ENCODE measurements at places on chromosomes 1 and 21.
A peak's percentile ranks its signal among the peaks of the same experiment; 100 is the strongest.

DNA sequence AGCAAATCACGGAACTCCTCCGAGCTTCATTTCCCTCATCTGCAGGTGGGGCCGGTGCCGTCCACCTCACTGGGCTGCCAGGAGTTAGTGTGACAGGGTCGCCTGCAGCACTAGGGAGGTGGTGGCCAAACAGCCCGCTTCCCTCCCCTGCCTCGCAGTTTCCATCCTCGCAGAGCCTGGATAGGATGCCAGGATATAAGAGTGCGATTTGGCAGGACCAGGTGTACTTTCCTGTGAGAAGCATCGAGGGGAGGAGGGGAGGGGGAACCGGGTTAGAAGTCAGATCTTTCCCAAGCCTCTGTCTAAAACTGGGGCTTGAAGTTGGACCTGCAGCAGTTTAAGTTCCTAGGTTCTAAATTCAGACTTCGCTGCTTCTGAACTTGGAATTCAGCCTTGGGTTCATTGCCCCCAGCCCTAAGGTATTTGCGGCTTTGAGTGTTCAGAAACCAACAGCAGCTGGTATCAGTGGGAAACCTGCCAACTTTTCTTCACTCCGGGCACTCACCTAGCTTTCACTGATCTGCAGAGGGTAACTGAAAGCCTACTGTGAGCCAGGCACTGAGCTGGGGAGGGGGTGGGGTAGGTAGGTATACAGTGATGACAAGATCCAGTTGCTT lies 1.7 kb upstream of the JUN start:
- no peak for DNase-seq

GRCh38 chr1:59639266-59639665 lies 175.5 kb upstream of the HOOK1 start:
- DNase-seq: no peak

DNA sequence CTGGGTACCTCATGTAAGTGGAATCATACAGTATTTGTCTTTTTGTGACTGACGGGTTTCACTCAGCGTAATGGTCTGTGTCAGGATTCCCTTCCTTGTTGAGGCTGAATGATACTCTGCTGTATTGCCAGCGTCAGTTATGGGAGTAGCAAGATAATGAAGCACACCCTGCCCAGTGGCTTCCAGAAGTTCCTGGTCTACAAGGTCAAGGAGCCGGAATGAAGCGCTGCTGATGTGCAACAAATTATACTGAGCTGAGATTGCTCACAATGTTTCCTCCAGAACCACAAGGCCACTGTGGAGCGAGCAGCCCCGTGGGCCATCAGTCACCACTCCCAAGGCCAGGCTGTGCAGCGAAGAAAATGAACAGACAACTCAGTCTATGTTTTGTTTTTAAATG lies 24.0 kb upstream of the TDRD10 start:
- DNase-seq: no peak

GRCh38 chr1:172453153-172453545 lies 9.3 kb upstream of the PIGC start:
- DNase-seq: no peak

GRCh38 chr1:6385488-6386191 lies 7.9 kb downstream of the ACOT7 start:
- peak; percentile 34 for DNase-seq

DNA sequence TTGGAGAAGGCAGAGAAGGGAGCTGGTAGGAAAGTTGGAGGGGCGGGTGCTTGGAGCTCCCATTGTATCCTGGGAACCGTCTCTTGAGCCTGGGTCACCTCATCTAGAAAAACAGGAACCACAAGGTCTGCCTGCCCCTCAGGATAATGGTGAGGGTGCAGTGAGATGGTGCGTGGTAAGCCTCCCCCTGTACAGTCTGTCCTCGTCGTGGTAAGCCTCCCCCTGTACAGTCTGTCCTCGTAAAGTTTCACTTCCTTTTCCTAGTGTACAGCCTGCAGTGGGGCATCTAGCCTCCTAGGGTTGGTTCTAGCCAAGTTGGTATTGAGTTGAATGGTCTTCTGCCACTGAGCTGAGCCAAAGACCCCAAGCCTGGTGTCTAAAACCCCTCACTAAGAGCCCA lies 66.5 kb upstream of the IGSF21 start:
- no peak for DNase-seq

DNA sequence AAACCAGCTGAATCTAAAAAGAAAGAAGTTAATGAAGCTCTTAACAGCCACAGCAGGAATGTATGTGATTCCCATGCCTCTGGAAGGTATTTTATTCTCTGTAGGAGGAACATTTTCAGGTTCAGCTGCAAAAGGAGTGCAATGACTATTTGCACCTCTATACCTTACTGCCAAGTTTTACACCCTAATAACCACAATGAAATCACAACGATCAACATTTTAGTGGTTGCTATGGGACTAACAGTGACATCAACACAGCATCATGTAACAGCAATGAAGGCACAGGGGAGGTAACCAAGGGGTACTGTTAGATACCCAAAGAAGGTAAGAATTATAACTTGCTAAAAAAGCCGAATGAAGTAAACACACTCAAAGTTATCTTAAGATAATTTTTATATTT lies 116.3 kb upstream of the HP1BP3 start:
- DNase-seq: no peak

GRCh38 chr1:64601207-64601606 lies 131.3 kb downstream of the CACHD1 start:
- DNase-seq: no peak

- no peak for DNase-seq
These were observed 241.2 kb downstream of the PTBP2 start for GRCh38 chr1:96962751-96963211.

GRCh38 chr21:44024257-44024656 lies 12.1 kb downstream of the TRAPPC10 start:
- no peak for DNase-seq

GRCh38 chr1:74637296-74637695 lies 36.3 kb downstream of the ERICH3 start:
- no peak for DNase-seq

DNA sequence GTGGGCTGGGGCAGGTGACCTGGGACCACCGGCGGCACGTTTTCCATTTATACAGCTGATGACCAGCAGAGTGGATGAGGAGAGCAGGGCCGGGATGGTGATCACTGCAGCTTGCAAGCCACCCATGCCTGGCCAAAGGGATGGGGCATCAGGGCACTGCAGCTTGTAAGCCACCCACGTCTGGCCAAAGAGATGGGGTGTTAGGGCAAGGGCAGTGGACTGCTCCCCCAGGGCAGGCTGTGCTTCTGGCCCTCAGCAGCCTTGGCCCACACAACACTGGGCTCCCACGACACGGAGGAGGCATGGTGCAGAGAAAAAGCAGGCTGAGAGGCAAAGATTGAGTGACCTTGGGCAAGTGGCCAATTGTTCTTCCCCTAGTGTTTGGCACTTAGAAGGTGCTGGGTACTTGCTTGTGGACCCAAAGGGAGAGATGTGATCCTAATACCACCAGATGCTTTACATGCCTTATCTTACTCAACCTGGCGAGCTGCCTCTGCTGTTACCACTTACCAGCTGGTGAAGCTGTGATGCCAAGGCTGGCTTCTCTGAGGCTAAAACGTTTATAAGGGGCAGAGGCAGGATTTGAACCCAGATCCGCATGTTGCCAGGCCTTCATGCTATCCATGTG lies 48.3 kb downstream of the TRIM62 start:
- DNase-seq: no peak

GRCh38 chr1:101992821-101993575 lies 3.7 kb downstream of the OLFM3 start:
- DNase-seq: no peak

DNA sequence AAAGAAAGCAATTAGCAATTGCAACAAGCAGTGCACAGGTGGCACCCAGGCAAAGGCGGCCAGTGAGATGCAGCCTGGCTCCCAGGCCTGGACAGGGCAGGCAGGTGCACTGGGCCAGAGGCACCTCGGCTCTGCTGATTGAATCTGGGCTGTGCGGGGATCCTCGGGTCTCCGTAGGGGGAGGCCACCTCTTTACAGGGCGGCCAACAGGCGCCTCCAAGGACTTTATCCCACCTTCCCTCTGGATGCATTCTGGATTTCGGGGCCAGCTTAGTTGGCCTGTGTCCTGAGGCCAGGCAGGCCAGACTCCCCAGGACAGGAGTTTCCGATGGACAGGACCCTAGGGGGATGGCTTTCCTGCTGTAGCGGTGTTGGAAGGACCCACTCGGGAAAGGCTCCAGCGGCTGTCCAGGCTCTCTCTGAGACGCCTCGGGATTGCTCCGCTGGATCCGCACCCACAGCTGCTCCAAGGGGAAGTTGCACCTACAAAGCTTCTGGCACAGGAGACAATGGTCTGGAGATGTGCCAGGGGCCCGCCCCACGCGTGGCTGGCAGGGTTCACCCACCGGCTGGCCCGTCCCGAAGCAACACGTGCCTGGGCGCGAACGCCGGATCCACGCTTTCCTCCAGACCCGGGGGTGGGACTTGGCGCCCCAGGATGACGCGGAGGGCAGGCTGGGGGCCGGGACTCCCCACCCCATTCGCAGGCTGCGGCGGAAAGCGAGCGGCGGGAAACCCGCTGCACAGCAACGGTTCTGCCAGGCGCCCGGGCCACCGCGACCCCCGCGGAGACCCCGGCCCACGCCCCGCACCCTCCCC lies 810 bp downstream of the SLC19A1 start:
- peak; percentile 40 for DNase-seq

GRCh38 chr1:28417926-28418637 lies 48.5 kb downstream of the PHACTR4 start:
- DNase-seq: no peak

GRCh38 chr1:9004700-9005394 lies 21.4 kb downstream of the SLC2A7 start:
- DNase-seq: peak; percentile 96

DNA sequence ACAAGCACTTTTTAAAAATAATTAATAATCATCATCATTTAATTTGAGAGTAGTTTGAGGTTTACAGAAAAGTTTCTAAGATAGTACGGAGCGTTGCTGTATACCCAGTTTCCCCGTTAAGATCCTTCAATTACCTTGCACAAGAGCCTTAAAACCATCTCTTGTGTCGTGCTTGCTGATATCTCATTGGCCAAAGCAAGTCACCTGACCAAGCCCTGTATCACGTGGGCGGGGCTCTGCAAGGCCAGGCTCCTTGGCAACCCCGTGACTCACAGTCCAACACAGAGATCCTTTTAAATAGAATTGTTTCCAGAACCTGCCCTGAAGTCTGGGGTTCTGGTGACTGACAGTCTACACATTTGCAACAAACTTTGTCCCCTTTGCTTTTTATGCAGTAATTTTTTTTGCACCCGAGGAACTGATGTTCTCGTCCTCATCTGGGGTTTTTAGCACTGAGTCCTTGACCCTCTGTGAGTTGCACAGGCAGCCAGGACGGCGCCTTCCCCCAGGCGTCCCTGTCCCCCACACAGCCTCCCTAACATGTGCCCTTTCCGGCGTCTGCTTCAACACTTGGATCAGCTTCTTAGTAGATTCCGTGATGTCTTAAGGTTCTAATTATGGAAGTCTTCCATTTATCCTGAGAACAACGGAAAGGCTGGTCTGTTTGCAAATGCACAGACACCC lies 183.3 kb upstream of the TMEM51 start:
- peak; percentile 57 for DNase-seq

DNA sequence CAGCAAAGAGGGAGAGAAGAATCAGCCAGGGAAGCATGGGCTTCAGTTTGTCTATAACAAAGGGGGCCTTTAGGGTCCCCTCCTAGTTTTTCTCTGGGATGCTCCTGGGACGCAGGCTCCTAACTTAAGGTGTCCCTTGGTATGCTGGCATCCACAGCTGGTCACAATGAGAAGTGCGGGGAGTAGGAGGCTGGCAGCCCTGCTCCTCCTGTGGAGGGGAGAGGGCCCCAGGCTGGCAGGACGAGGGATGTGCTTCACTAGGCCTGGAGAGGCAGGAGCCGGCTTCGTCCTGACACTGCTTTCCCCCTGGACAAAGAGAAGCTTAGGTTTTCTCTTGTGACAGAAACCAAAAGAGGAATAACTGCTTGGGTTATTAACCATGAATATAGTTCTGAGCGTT lies 67.6 kb downstream of the NENF start:
- no peak for DNase-seq

GRCh38 chr1:61361931-61362330 lies 279.6 kb downstream of the NFIA start:
- no peak for DNase-seq

GRCh38 chr1:210237479-210237878 lies 4.9 kb downstream of the SERTAD4 start:
- DNase-seq: no peak

DNA sequence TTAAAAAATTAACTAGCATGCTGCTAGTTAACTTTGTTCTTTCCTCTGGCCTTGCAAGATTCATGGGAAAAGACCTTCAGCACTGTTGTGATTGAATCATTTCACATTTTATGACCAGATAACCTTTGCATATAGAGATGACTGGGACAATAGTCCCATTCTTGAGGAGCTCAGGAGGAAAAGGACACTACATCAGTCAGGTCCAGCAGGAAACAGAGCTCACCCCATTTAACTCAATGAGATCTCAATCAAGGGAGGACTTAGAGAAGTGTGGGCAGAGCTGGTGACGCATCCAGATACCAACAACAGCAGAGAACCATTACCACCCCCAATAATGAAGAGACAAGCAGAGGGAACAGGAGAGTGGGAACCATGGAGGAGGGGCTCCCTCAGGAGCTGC lies 109.4 kb upstream of the GUCA2B start:
- DNase-seq: no peak

- DNase-seq: no peak
These were observed 89.5 kb downstream of the RUNX1 start for GRCh38 chr21:34959607-34960006.

DNA sequence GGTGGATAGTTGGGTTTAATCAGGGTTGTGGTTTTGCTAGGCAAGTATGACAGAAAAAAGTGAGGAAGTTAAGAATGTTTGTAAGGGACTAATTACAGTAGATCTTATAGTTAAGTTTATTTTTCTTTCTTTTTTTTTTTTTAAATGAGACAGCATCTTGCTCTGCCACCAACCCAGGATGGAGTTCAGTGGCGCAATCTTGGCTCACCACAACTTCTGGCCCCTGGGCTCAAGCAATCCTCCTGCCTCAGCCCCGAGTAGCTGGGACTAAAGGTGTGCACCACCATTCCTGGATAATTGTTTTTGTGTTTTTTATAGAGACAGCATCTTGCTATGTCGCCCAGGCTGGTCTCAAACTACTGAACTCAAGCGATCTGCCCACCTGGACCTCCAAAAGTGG lies 41.7 kb downstream of the EYA3 start:
- no peak for DNase-seq
